Naive thymus-derived CD8-positive, alpha-beta T cell (primary cell): ENCODE measurements at places on chromosomes 2 and 18.

- no peak overlapping the region for H3K27ac ChIP-seq
- H3K27me3 ChIP-seq: peaks cover 2% of the 10 kb centered on the region
- H3K36me3 ChIP-seq: no peaks in the 10 kb centered on the region
These were observed 183.1 kb downstream of the MYCN start for GRCh38 chr2:16123421-16123820.

DNA sequence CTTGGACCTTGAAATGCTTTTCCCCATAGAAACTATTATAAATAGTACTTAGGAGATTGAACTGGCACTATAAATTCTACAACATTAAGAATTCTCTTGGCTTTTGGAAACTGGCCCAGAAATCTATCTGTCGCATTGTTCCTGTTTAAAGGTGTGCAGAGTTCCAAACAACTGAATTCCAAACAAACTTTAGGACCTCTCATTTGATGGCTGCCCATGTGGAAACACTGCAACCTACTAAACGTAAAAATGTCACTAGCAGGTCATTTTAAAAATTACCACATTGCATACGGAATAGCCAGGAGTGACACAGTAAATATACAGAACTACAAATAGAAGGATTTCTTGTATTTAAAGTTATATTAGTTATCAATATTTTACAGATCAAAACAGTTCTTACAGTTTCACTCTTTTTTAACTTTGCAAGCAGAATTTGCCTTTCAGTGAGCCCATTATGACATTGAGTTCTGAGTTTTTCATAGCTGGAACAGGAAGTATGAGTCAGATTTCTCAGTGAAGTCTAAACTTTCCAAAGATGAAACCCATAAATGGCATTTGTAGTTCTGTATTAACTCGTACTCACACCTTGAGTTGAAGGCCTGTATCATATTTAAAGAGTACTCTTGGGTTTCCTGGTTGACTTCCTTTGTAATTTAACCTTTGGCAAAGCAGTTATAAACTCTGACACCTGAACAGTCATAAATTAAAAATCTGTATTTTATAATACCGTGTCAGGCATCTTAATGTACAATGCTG lies 142.3 kb upstream of the BOD1L2 start:
- H3K36me3 ChIP-seq: peaks cover 2% of the 10 kb centered on the region
- no peak overlapping the region for H3K4me3 ChIP-seq
- DNase-seq: no peak
- H3K4me1 ChIP-seq: peaks cover 23% of the 10 kb centered on the region
- H3K27me3 ChIP-seq: no peaks in the 10 kb centered on the region

DNA sequence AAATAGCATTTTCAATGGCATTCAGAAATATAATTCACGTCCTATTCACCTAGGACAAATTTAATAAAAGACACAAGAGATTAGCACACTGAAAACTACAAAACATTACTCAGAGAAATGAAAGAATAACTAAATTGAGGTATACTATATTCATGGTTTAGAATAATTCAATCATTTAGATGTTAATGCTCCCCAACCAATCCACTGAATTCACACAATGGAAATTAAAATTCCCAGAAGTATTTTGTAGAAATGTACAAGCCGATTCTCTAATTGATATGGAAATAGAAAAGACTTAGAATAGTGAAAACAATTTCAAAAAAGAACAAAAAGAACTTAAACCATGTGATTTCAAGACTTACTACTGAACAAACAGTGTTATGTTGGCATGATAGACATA lies 212.2 kb downstream of the ZEB2 start:
- H3K27me3 ChIP-seq: no peaks in the 10 kb centered on the region
- no peak for DNase-seq
- no peak overlapping the region for H3K4me3 ChIP-seq

DNA sequence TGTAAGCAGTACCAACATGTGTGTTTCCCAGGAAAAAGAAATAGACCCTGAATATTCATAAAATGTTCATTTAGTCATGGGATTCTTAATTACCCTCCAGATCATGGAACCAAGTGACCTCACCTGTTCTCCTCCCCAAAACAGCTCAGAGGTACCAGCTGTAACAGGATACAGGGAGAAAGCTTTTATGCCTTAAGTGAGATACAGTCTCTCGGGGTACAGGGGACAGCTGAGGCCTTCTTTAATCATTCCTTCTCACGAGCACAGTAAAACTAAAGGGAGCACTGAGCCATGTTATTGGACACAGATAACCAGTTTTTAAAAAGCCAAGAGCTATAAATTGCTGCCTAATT lies 16.6 kb downstream of the EPHA4 start:
- H3K4me3 ChIP-seq: no peak overlapping the region
- H3K27me3 ChIP-seq: peaks cover 10% of the 10 kb centered on the region
- no peak for DNase-seq
- H3K36me3 ChIP-seq: no peaks in the 10 kb centered on the region
- H3K4me1 ChIP-seq: peaks cover 3% of the 10 kb centered on the region
- no peak overlapping the region for H3K27ac ChIP-seq

DNA sequence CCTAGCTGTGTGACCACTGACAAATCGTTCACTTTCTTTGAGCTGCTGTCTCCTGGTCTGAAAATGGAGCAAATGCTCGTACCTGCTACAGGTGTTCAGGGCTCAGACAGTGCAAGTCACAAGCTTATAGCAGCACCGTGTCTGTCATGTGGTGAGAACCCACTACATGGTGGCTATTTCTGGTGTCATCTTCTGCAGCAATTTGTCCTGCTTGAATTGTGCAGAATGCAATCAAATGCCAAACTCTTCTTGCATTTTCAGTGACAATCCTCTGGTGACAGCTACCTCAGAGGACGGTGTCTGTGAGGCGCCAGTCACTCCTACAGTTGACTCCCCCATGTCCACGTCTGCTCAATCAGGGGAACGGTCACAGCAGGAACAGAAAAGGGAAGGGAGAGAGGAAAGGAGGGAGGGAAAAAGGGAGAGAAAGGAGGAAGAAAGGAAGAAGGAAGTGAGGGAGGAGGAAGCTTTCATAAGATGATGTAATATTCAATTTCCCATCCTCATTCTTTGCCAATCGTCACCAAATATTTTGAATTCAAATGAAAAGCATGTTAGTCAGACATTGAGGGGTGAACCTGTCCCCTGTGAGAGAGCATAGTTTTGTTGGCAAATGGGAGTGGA lies 122.2 kb downstream of the BCL2 start:
- H3K4me3 ChIP-seq: no peak overlapping the region
- no peaks in the 10 kb centered on the region for H3K27me3 ChIP-seq
- peaks cover 13% of the 10 kb centered on the region for H3K4me1 ChIP-seq
- DNase-seq: no peak
- H3K36me3 ChIP-seq: no peaks in the 10 kb centered on the region

DNA sequence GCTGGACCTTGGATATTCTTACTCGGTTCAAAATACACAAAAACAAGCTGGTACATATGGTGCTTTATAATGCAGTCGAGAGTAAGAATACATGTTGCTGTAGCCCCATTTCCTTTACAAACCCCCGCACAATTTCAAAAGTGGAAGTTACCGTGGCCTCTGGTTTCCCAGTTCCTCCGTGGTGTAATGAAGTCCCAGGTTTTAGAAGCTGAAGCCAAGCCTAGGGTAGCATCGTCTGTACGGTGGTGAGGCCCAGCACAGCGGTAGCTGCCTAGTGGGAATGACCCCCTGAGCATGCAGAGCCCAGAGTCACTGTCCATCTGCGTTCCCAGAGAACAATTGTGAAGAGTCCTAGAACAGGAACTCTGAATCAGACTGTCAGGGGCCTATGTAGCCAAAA lies 171.8 kb downstream of the ASXL3 start:
- no peaks in the 10 kb centered on the region for H3K27me3 ChIP-seq
- H3K36me3 ChIP-seq: no peaks in the 10 kb centered on the region
- H3K4me1 ChIP-seq: no peaks in the 10 kb centered on the region

GRCh38 chr2:191907091-191907490 lies 60.2 kb upstream of the CAVIN2 start:
- no peak overlapping the region for H3K27ac ChIP-seq
- H3K36me3 ChIP-seq: no peaks in the 10 kb centered on the region
- no peaks in the 10 kb centered on the region for H3K4me1 ChIP-seq
- H3K27me3 ChIP-seq: no peaks in the 10 kb centered on the region
- H3K4me3 ChIP-seq: no peak overlapping the region

DNA sequence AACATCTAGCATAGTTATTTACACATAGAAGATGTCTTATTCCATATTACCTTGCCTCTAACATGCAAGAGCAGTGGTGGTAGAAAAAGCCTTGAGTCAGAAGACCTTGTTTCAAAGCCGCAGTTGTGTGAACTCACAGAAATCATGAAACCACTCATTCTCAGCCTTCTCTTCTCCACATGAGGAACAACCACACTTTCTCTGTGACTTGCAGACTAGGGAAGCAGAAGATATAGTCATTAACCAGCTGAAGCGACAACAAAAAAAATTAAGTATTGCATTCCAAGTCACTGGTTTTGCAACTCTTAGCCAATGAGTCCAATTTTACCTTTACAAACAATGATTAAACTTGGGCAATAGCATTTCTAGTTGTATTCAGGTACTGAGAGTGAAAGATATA lies 19.0 kb downstream of the TWSG1 start:
- no peaks in the 10 kb centered on the region for H3K4me1 ChIP-seq
- H3K27me3 ChIP-seq: no peaks in the 10 kb centered on the region

DNA sequence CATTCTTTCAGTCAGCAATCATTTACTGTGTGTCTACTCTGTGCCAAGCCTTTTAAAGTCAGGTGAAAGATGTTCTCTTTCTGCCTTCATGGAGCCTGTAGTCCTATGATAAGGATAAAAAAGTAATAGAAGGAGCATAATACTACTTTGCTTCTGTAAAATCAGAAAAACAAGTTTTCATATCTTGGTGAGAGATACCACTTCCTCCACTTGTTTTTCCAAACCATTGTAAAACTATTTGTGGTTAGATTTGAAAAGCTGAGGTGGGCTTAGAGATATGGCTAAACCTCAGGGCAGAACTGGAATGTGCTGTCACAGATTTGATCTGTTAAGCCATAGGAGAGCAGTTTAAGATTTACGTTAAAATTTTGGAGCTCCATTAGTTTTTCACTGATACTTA lies 104.7 kb upstream of the FAM117B start:
- H3K27me3 ChIP-seq: no peaks in the 10 kb centered on the region
- H3K4me3 ChIP-seq: peak overlapping the region; percentile 69
- peaks cover 4% of the 10 kb centered on the region for H3K36me3 ChIP-seq
- peak overlapping the region; percentile 30 for H3K27ac ChIP-seq
- DNase-seq: no peak

GRCh38 chr18:35137632-35138031 lies 96.4 kb downstream of the MAPRE2 start:
- no peak overlapping the region for H3K4me3 ChIP-seq
- peaks cover 22% of the 10 kb centered on the region for H3K4me1 ChIP-seq
- peaks cover 5% of the 10 kb centered on the region for H3K36me3 ChIP-seq
- H3K27ac ChIP-seq: peak overlapping the region; percentile 4
- DNase-seq: no peak
- no peaks in the 10 kb centered on the region for H3K27me3 ChIP-seq

GRCh38 chr2:25109822-25110221 lies 58.6 kb downstream of the POMC start:
- no peak for DNase-seq
- no peaks in the 10 kb centered on the region for H3K36me3 ChIP-seq
- no peak overlapping the region for H3K4me3 ChIP-seq
- H3K4me1 ChIP-seq: peaks cover 6% of the 10 kb centered on the region
- peaks cover 1% of the 10 kb centered on the region for H3K27me3 ChIP-seq

DNA sequence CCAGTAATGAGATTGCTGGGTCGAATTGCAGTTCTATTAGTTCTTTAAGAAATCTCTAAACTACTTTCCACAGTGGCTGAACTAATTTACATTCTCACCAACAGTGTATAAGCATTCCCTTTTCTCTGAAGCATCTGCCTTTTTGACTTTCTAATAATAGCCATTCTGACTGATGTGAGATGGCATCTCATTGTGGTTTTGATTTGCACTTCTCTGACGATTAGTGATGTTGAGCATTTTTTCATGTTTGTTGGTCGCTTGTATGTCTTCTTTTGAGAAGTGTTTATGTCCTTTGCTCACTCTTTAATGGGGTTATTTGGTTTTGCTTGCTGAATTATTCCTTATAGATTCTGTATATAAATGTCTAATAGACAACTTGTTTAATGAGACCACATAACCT lies 69.6 kb upstream of the UGP2 start:
- H3K4me3 ChIP-seq: no peak overlapping the region
- no peak for DNase-seq
- H3K27me3 ChIP-seq: peaks cover 7% of the 10 kb centered on the region
- no peak overlapping the region for H3K27ac ChIP-seq

DNA sequence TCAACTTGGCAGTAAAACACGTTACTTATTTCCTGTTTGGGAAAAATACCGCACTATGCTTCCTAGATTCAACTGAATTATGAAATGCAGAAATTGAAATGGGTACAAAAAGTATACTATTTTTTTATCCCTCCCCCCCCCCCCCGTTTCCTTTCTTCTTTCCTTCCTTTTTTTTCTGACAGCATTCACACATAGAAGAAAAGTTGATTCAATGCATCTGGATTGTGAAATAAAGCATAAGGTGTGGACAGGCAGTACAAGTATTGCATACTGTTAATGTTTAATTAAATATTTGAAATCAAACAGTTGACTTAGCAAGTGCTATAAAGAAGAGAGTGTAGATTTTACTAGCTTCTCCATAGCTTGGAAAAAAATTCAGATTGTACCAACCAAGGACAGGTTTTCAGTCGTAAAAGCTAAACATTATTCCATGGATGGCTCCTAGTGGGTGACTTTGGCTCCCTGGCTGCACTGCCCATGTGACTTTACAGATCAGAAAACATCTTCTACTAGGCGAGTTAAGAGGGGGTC lies 21.6 kb upstream of the AGFG1 start:
- H3K27me3 ChIP-seq: no peaks in the 10 kb centered on the region
- H3K4me3 ChIP-seq: no peak overlapping the region
- no peak for DNase-seq
- no peaks in the 10 kb centered on the region for H3K36me3 ChIP-seq
